ENCODE measurements at places on chromosomes 12 and 14.

- no peak for DNase-seq
Observed at GRCh38 chr12:47306130-47306529, 226.4 kb upstream of the AMIGO2 start.

DNA sequence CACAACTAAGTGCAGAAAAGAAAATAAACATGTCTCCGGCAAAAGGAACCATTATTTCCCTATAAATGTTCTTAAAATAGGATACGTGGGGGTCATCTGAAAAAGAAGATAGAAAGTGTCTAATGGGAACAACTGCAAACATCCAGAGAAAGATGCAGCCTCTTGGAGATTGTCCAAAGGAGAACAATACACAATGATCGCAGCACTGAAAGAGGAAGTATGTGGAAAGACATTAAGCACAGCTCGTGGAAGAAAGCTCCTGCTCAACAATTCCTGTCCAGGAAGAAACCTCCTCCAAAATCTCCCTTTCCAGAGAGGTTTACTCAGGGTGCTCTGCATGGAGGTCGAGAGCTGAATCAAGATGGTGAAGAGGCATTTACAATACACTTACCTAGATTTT is 2.5 kb upstream of the LALBA start:
- DNase-seq = no peak

DNA sequence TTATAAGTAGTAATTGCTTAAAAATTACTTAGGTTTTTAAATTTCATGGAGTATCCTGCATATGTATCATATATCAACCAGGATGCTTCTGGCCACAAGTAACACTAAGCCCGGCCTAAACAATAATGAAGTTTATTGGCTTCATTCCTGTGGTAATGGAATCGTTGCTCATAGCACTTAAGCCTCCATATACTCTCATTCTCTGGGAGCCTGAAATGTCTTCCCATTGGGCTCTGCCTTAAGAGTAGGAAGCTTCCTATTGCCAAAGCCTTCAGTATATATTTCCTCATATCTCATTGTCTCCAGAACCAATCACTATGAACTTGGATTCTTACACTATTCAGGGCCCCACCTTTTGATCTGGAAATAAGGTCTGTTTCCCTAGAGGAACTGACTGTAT is 83.8 kb upstream of the DNM1L start:
- no peak for DNase-seq

DNA sequence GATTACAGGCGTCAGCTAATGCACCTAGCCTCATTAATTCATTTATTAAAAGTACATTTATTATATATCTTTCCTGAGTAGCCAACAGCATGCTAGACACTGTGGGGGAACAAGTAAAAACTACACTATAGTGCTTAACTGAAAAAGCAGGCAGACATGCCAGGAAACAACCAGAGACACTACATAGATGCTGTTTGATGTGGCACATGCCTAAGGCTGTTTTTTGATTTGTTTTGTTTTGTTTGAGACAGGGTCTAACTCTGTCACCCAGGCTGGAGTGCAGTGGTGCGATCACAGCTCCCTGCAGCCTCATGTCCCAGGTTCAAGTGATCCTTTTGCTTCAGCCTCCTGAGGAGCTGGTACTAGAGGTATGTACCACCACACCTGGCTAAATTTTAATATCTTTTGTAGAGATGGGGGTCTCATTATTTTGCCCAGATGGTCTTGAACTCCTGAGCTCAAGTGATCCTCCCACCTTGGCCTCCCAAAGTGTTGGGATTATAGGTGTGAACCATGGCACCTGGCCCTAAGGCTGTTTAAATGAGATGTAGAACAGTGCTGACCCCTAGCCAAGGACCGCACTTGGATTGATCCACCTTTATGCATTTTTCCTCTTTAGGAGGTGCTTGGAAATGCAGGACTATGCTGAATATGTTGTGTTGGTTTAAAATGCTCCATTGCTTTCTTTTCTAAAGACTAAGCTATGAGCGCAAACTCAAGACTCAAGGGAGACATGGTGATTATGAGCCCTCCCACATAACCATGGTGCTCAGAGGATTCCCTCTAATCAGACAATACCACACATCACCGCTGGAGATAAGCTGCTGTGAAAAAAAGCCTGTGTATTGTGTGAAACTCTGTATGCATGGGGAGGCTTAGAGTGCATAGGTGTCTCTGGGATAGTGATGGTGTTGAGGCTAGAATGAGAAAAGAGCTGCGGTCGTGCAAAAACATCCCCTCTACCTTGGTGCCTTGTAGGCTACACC is 10.5 kb upstream of the C14orf93 start:
- DNase-seq = no peak

DNA sequence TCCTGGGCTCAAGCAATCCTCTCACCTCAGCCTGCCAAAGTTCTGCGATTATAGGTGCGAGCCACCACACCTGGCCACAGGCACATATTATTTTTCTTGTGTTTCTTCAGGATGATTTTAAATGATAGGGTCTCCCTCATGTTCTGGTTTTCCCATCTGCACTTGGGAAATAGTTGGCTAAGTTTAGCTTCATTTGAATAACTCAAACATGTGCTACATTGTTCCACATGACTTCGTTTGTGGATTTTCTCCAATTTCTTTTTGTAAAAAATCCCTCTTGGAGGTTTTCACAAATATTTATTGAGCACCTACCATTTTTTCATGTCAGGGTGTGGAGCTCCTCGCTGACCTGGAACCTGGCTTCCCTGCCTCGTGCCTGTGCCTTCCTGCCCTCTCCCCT is 55.2 kb upstream of the GNPNAT1 start:
- no peak for DNase-seq

DNA sequence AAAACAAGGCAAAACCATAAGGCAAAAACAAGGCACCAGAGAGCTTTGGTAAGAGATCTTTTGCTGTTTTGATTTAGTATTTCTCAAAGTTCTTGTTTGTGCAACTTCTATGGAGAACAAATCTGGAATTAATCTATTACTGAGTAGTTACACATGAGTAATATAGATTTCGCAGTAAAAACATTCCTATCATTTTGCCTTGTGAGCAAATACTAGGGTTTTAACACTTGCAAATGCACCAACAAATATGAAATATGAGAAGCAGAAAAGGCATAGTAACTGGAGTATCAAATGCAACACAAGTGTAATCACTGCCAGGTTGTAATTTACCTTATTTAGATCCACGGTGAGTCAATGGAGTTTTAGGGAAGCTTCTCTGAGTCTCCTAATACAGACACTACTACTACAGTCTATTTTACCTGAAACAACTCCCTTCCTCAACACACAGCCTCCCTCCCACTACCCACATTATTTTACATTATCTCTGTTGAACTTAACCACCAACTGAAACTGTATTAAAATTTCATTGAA is 324.1 kb downstream of the FLRT2 start:
- no peak for DNase-seq

GRCh38 chr14:95331708-95332408 is 12.2 kb upstream of the CLMN start:
- no peak for DNase-seq
